SJCRH30 (cell line): ENCODE measurements at places on chromosomes 12 and 14.
A peak's percentile ranks its signal among the peaks of the same experiment; 100 is the strongest.

- no peaks in the 10 kb centered on the region for H3K27me3 ChIP-seq
- no peaks in the 10 kb centered on the region for H3K4me1 ChIP-seq
- no peak overlapping the region for H3K27ac ChIP-seq
Observed at GRCh38 chr12:103350116-103350515, 145.7 kb downstream of the C12orf42 start.

- no peak overlapping the region for H3K27ac ChIP-seq
- no peak for DNase-seq
- no peak overlapping the region for H3K4me3 ChIP-seq
- no peaks in the 10 kb centered on the region for H3K27me3 ChIP-seq
Observed at GRCh38 chr12:54661048-54661447, 12.9 kb upstream of the DCD start.

- peaks cover 21% of the 10 kb centered on the region for H3K36me3 ChIP-seq
- peaks cover 23% of the 10 kb centered on the region for H3K4me1 ChIP-seq
- H3K4me3 ChIP-seq = no peak overlapping the region
- H3K27ac ChIP-seq = no peak overlapping the region
- DNase-seq = no peak
Observed at GRCh38 chr14:61033855-61034254, 52.8 kb downstream of the SLC38A6 start.

DNA sequence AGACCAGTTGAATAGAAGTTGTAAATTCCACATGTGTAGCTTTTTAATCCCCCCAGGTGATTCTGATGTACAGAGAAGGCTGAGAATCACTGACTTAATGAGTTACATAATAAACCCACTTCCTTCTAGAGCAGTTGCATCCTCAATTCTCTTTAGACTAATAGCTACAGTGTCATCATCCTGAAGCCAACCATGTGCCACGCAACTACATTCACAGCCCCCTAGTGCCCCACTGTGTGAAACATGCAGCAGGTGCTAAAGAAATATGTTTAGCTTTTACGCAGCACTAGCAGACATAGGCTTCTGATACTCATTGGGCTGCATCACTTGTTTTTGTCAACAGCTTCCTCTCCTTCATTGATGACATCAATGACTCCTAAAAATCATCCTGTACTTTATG is 1168.3 kb downstream of the BCL11B start:
- DNase-seq = no peak
- H3K4me3 ChIP-seq = no peak overlapping the region
- H3K36me3 ChIP-seq = no peaks in the 10 kb centered on the region
- H3K4me1 ChIP-seq = no peaks in the 10 kb centered on the region

DNA sequence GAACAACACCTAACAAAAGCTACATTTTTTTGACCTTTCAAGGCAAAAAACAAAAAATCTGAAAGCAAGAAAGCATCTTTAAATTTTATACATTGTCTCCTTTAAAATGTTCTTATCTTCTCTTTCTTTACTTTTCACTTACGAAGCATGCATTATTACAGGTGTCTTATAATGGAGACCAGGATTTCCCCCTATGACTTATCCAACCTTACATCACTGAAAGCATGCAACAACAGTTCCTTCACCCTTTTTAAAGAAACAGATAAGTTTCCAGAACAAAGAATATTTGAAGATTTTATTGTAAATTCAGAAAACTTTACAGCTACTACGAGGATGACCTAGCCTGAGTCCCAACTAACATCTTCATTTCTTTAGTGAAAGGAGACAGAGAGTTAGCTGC is 277.2 kb downstream of the AKAP6 start:
- H3K4me3 ChIP-seq = no peak overlapping the region
- no peak for DNase-seq
- H3K4me1 ChIP-seq = 0 out of 2 replicates have a peak, but pooled peaks cover 3% of the 10 kb centered on the region

DNA sequence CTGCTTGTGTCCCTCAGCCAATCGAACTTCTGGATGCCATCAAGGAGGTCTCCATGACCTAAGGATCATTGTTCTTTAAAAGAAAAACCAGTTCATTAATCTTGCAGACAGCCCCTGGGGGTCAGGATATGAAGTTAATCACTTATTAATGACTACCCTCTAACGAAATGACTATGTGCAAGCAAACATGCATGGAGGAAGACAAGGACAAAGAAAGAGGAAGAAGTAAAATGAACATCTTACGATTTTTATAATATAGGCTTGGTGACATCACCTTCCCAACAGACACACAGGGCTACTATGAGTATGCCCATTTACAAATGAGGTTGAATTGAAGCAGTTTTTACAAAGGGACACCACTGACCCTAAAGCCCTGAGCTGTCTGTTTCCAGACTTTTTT is 111.1 kb upstream of the AMIGO2 start:
- H3K4me3 ChIP-seq = no peak overlapping the region
- no peaks in the 10 kb centered on the region for H3K4me1 ChIP-seq
- H3K27ac ChIP-seq = no peak overlapping the region
- H3K27me3 ChIP-seq = no peaks in the 10 kb centered on the region

- no peak overlapping the region for H3K4me3 ChIP-seq
- H3K27ac ChIP-seq = no peak overlapping the region
- no peak for DNase-seq
- no peaks in the 10 kb centered on the region for H3K27me3 ChIP-seq
Observed at GRCh38 chr14:34548472-34548981, 9.0 kb upstream of the EAPP start.

GRCh38 chr12:64184216-64184615 is 37.9 kb downstream of the KICS2 start:
- H3K4me3 ChIP-seq = no peak overlapping the region
- no peaks in the 10 kb centered on the region for H3K36me3 ChIP-seq
- peaks cover 24% of the 10 kb centered on the region for H3K4me1 ChIP-seq
- peak; percentile 66 for DNase-seq
- peak overlapping the region; percentile 26; the same call in 1 of the 2 replicates for H3K27ac ChIP-seq

DNA sequence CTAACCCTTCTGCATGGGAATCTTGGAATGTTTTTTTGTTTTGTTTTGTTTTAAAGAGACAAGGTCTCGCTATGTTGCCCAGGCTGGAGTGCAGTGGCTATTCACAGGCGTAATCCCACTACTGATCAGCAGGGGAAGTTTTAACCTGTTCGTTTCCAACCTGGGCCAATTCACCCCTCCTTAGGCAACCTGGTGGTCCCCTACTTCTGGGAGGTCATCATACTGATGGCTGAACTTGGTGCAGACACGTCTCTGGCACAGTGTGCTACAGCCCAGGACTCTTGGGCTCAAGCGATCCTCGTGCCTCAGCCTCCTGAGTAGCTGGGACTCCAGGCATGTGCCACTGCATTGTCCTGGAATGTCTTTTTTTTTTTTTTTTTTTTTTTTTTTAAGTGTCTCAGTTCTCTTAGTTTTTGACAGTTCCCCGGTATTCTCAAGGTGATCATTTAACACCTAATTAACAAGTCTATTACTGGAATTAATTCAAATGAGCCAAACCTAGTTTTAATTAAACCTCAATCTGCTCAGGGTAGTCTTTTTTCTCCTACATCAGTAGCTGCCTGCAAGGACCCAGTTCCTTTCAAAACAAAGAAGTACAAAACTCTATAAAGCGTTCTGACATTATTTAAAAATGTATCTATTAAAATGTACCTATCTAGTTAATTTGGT is 49.0 kb upstream of the ISM2 start:
- H3K4me1 ChIP-seq = no peaks in the 10 kb centered on the region
- DNase-seq = no peak
- no peak overlapping the region for H3K4me3 ChIP-seq
- no peaks in the 10 kb centered on the region for H3K27me3 ChIP-seq

DNA sequence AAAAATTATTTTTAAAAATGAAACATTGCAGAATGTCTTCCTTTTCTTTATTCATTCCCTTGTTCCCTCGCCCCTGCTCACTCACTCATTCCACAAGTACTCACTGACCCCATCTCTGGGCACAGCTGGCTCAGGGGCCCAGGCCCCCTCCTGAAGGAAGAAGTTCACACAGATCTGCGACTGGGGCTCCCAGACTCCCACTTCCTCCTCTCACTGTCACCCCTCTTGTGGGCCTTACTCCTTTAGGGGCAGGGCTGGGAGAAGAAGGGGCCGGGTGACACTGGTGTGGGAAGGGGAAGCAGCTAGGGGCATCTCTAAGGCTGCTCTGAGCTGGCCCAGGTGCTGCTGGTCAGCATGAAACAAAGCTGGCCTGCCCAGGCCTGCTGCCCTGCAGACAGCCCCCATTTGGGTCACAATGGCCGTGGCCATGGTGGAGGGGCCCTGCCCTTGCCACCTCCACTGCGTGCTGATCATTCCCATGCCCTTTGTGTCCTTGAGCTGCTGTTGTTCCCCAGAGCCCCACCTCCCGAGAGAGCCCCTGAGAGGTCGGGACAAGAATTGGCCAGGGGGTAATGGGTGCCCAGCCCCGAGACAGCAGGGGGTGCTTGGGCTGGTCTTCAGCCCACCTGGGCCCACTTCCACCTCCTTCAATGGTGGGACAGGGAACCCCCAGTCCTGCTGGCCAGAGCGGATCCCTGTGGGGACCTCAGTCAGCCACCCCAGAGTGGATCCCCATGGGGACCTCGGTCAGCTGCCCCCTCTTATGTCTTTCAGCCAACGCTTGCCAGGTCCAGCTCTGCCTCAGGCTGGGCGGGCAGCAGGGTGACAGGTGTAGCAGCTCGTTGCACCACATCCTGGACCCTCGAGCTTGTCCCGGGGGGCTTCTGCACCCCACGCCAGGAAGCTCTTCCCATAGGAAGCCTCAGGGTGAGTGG is 212.4 kb upstream of the C14orf180 start:
- peaks cover 15% of the 10 kb centered on the region; the same call in 1 of the 2 replicates for H3K4me1 ChIP-seq
- H3K4me3 ChIP-seq = no peak overlapping the region
- no peak overlapping the region for H3K27ac ChIP-seq
- no peak for DNase-seq
- peaks cover 14% of the 10 kb centered on the region; the same call in 1 of the 2 replicates for H3K27me3 ChIP-seq
- H3K36me3 ChIP-seq = no peaks in the 10 kb centered on the region

DNA sequence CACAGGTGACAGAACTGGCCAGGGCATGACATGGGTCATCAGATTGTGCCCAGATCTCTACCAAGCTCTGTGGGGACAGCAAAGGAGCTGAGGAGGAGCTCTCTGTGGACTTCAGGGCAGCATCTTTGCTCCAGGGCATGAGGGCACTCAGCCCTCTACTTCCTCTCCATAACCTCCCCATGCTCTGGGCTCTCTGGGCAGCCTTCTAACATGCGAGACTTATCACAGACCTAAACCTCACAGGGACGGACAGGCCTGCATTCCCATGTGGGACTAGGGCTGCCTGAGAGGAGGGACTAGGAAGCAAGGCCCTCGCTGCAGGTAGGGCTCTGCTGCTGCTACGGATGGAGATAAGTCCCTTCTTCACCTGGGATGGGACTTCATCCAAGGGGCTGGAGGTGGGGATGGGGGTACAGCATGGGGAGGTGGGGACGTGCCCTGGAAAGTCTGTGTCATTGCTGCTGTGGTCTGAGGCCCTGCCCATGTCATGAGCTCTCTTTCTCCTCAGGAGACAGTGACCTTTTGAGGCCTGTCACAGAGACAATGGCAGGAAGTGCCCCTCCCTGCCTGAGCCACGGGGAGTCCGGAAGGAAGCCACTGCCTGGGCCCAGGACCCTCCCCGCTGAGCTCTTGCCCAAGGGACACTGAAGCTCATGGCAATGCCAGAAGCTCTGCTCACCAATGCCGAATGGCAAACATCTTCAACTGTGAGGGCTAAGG is 44.1 kb downstream of the PITPNM2 start:
- no peak for DNase-seq
- peaks cover 2% of the 10 kb centered on the region; the same call in 1 of the 2 replicates for H3K4me1 ChIP-seq
- H3K4me3 ChIP-seq = no peak overlapping the region
- no peaks in the 10 kb centered on the region for H3K27me3 ChIP-seq
- no peak overlapping the region for H3K27ac ChIP-seq

GRCh38 chr14:74955229-74956026 is at the start of gene PGF:
PGF (minus strand) TSS chr14:74955597; CDS start chr14:74955242, 355 bp downstream.
- peaks cover 28% of the 10 kb centered on the region for H3K4me1 ChIP-seq
- DNase-seq = peak; percentile 82
- peak within 1 kb of the TSS; percentile 73 for H3K27ac ChIP-seq
- H3K27me3 ChIP-seq = no peaks in the 10 kb centered on the region

DNA sequence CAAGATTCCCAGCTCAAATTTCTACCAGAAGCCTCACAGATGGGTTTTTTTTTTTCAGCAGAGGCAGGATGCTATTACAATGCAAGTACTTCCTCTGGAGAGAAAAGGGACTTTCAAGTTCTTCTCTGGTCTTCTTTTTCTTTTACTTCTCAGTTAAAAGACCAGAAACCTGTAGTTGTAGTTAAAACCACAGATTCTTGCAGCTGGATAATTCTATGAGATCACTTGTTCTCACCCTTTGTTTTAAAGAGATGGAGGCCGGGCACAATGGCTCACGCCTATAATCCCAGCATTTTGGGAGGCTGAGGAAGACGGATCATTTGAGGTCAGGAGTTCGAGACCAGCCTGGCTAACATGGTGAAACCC is 47.6 kb upstream of the OVCH1 start:
- peaks cover 25% of the 10 kb centered on the region for H3K4me1 ChIP-seq
- H3K27me3 ChIP-seq = no peaks in the 10 kb centered on the region
- DNase-seq = no peak
- no peak overlapping the region for H3K4me3 ChIP-seq
- H3K27ac ChIP-seq = no peak overlapping the region

- no peaks in the 10 kb centered on the region for H3K27me3 ChIP-seq
- H3K4me1 ChIP-seq = no peaks in the 10 kb centered on the region
- H3K36me3 ChIP-seq = no peaks in the 10 kb centered on the region
Observed at GRCh38 chr14:97021571-97022168, 224.5 kb downstream of the VRK1 start.

- H3K27me3 ChIP-seq = no peaks in the 10 kb centered on the region
- no peak for DNase-seq
- H3K36me3 ChIP-seq = peaks cover 64% of the 10 kb centered on the region
- H3K4me3 ChIP-seq = no peak overlapping the region
- peaks cover 25% of the 10 kb centered on the region for H3K4me1 ChIP-seq
- H3K27ac ChIP-seq = no peak overlapping the region
Observed at GRCh38 chr14:64442300-64442988, 22.9 kb upstream of the AKAP5 start.

GRCh38 chr12:128455851-128456250 is 188.9 kb downstream of the TMEM132C start:
- no peak overlapping the region for H3K4me3 ChIP-seq
- no peaks in the 10 kb centered on the region for H3K36me3 ChIP-seq
- no peaks in the 10 kb centered on the region for H3K27me3 ChIP-seq
- DNase-seq = no peak
- no peaks in the 10 kb centered on the region for H3K4me1 ChIP-seq

DNA sequence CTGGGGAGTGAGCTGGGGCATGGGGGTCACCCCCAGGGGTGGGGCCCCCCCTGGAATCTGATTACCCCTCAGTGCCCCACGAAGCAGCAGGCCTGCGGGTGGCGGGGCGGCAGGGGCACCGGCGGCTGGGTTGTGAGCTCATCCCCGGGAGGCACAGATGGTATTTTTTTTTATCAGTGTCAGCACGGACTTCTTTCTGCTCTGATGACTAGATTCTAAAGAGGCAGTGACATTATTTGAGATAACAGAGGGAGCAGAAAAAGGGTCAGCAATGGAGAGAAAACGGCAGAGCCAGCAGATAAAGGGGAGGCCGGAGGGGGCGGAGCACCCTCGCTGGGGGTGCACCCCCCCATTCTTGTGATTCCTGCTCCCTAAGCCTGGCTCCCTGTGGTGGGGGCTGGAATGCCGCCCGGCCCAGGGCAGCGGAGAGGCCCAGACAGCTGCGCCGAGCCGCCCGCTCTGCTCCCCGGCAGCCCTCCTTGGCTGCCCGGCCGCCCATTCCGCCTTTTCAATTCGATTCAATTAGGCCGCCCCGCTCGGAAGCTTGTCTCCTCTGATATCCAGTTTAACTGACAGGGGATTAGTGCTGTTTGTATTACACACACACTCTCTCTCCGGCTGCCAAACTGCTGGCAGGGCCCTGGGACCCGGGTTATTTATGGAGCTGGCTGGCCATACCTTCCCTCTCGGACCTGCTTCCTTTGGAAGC is 32.9 kb downstream of the MVK start:
- peak; percentile 89 for DNase-seq
- H3K4me3 ChIP-seq = peak overlapping the region; percentile 41
- peak overlapping the region; percentile 80 for H3K27ac ChIP-seq
- H3K4me1 ChIP-seq = peaks cover 21% of the 10 kb centered on the region
